ENCODE measurements at places on chromosomes 5 and 9.

DNA sequence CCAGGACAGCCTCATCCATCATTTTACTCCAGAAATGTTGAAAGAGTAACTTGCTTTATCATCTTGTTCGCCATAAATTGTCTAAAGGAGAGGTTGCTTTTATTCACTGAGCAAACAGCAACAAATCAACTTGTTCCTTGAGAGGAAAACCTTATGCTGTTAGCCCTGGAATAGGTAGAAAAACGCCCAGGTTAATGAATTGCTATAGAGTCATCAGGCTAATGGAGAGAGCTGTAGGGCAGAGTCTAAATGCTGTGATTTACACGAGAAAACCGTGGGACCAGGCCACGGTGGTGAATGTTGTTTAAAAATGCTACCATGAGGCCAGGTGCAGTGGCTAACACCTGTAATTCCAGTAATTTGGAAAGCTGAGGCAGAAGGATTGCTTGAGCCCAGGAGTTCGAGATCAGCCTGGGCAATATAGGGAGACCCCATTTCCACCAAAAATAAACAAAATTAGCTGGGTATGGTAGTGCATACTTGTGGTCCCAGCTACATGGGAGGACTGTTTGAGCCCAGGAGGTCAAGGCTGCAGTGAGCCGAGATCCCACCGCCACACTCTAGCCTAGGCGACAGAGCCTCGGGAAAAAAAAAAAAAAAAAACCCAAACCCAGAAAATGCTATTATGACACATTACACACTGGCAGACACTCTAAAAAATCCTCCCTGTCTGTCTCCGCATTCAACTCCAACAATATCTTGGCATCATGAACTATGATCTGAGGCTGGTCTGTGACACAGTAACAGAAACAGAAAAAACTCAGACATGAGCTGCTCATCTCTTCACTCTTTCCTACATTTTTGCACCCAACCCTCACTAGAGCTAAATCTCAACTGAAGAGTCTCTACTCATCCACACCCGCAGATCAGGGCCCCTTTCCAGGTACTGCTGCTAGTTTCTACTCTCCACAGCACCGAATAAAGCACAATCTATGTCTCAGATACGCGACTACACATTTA lies 118.6 kb upstream of the RETREG1 start:
- DNase-seq, result no peak

GRCh38 chr5:9588254-9588653 lies 41.9 kb downstream of the TAS2R1 start:
- no peak for DNase-seq

DNA sequence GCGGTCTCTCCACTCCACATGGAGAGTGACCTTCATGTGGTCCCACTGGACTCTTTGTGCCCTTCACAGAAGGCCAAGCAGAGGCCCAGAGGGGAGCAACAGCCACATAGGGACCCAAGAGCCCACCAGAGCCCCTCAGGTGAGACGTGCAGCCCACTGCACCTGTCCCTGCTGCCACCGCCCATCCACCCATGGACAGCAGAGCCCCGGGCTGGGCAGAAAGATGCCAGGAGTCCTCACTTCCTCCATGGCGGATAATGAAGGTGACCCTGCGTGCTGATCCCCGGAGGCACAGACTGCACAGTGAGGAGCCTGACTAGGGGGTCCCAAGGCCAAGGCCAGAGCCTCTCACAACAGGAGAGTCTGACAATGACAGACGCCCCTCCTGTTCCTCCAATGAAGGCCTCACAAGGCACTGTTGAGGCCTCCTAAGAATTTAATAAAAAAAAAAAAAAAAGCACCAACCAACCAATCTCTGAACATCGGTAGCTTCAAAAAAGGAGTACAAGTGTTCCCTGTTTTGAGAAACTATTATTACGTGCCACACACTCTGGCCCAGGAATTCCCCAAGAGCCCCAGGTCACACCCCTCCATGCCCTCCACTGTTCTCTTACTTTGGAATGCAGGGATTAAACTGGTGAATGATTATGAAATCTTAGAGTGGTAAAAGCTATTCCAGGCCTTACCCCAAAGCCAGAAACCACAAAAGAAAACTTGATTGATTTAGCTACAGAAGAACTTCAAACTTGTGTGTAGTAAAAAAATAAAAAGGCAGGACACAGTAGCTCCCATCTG lies 2.8 kb upstream of the PPP1R26 start:
- no peak for DNase-seq

DNA sequence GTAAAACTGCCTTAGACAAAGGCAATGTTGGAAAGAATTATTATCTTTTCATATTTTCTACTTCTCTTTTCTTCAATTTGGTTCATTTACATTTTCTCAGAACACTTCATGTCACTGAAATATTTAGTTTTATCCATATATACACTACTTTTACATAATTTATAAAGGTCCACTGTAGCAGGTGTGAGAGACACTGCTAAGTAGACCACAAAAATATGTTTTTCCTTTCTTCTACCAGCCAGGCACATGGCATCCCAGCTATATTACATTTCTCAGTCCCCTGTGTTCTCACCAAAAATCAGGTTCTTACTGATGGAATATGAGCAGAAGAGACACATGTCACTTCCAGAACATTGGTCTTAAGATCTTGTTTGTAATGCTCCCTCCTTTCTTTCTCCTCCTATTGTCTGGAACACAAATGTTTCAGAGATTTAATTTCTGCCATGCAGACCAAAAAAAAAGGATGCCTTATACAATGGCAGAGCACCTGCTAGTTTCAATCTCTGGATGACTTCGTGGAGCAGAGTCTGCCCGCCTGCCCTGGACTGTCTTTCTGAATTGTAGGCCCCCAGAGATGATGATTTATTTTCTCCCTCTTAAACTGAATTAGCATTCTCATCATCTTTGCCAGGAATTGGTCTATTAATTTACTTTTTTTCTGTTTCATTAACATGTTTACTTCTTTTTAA lies 125.4 kb upstream of the ACOT12 start:
- no peak for DNase-seq

DNA sequence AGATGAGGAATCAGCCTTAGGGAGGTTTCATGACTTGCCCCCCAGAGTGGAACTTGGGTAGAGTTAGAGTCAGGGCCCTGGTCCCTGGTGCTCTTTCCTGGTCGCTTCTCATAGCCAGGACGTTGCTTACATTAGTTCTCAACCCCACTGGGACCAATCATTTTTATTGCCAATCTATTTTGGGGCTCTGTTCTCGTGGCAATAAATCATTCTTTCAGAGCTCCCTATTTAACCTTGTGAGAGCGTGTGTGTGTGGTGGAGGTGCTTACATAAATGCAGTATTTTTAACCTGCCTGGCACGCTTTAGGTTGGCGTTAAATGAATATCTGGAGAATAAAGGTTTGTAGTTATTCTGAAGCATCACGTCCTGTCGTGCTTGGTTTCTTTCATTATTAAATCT lies 4.1 kb downstream of the TRIO start:
- DNase-seq, result no peak

DNA sequence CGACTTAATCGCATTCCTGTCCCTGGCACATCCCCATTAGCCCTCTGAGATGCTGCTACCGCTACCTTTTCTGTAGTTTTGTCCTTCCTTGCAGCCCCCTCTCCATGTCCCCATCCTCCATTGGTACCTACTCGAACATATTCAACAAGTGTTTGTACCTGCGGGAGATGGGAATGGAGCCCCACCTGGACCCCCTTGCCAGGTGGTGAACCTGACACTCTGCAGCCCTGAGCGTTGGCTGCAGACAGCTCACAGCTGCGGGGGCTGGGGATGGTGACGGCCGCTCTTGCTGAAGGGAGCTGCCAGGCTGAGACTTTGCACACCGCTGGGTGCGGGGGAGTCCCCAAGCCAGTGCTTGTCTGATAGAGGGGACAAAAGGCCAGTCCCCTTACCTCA lies 96.3 kb upstream of the DAP start:
- no peak for DNase-seq

DNA sequence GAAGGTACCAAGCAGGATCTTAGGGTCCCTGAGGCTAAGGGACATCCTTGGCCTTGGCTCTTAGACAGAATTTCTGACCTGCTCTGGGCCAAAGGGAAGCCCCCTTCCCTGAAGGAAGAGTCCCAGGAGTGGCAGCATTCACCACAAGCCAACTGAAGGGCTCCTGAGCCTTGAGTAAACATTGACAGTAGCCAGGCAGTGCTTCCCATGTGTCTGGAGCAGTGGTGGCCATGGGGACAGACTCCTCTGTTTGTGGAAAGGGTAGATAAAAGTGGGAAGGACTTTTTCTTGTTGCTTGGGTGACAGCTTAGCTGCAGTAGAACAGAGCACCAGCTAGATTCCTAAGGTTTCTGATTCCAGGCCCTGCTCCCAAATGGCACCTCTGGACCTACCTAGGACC lies 61.4 kb upstream of the VLDLR start:
- no peak for DNase-seq

DNA sequence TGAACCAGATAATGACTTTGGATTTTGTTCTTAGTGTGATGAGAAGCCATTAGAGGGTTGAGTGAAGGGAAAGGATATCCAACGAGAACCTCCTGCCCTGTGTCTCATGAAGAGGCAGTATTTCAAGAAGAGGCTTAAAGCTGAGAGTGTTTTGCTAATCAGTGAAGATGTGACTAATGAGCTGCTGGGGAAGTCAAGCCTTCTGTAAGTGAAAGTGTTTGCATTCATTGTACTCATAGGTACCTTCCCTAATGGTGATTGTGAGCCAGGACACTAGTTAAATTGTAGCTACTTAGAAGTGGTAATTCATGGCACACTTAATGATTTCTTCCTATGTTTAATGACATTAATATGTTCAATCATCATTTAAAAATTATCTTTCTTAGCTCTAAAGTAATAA lies 23.7 kb downstream of the PIP5K1B start:
- no peak for DNase-seq

DNA sequence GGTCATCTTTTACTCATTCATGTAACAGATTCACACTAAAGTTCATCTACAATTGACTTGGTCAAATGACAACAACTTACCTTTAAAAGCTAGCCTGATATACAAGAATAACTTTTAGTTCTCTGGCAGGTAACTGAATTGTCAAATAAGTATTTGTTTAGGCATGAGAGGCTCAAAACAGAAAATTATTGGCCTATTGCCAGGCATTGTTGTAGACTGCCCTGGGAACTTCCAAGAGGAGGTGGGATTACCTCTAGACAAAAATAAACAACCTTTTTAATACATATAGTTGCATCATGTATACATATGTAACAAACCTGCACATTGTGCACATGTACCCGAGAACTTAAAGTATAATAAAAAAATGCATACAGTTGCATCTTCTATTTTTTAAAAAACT lies 18.2 kb upstream of the SLCO4C1 start:
- DNase-seq, result no peak

- no peak for DNase-seq
These were observed 476.4 kb downstream of the KDM4C start for GRCh38 chr9:7234144-7234543.

GRCh38 chr5:156942064-156942463 lies 21.0 kb downstream of the TIMD4 start:
- no peak for DNase-seq

GRCh38 chr5:116938488-116938887 lies 363.9 kb upstream of the SEMA6A start:
- no peak for DNase-seq

DNA sequence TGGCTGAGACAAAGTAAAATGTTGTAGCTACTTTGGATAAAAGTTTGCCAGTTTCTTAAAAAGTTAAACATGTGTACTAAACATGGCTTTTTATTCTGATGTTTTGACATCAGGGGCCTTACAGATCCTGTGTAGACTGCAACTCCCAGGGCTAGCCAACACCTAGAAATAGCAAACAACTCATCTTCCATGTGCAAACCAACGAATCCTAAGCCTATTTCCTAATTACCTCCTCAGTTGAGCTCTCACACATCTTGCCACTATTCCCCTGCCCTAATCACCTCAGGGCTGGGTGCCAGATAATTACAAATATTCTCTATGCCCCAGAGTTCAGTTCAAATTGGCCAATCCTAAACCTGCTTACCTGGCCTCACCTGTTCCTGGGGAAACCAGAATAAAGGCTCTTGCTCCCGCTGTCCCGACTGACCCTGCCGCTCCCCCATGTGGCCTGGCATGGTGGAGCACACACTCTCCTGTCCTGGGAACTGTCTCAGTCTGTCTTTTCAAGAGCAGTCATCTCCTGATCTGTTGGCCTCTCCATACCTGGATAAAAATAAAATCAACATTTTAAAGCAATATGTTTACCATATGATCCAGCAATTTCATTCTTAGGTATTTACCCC lies 37.1 kb upstream of the FAM169A start:
- no peak for DNase-seq

- no peak for DNase-seq
These were observed 41.8 kb upstream of the CDKN2B start for GRCh38 chr9:22050924-22051323.

DNA sequence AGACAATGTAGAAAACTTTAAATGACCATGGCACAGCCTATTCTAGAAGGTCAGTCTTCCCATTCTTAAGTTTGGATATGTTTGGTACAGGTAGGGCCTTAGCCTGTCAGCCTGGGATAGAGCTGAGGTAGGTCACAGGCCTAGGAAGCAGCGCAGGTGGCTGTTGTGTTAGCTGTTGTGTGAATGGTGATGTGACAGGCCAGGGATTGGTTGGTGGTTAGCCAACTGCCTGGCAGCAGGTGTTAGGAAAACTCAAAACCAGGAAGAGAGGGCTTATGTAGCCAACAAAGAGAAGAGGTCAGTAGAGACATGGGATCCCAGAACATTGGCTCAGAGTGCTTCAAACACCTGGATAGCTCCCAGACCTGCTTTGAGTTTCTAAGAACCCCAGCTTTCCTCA lies 84.2 kb downstream of the FBXO38 start:
- DNase-seq, result no peak

DNA sequence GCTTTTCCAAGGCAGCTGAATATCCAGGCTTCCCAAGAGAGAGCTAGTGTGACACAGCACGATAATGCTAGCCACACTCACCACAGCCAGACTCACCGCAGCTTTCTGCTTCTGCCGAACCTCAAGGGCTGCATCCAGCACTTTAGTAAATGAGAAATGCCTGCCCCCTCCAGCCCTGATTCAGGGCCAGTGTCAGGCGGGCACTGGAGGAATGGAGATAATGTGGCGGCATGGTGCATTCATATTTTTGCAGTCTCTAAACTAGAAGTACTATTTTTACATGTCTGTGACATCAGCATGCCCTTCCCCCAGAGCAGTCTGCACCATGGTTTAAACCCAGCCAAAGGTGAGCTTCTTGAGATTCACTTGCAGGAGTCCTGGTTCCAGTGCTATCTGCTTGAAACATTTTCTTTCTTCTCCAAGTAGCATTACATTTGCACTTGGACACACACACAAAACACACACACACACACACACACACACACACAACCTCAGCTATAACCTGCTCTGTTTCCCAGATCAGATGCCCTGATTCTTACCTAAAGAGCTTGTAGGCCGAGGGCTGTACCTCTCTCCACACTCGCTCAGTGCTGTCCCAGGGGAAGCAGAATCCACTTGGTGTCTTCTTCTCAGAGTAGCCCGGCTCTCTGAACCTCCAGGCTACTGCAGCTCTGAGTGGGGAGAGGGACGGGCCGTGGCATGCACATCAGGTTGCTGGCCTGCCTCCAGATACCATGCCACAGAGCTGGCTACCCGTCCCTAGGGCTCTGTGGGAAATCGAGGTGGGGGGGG lies at the start of gene FGF1:
Gene FGF1 (minus strand): TSS at position 673 of the 792 bp plus-strand sequence. CDS start 71,963 bp downstream, outside the sequence.
- DNase-seq, result no peak

GRCh38 chr9:68741704-68742332 lies 36.8 kb downstream of the PIP5K1B start:
- no peak for DNase-seq
